ENCODE measurements at places on chromosomes 6 and 20.

- DNase-seq = no peak
Measured at GRCh38 chr6:124888581-124889371, 73.5 kb upstream of the RNF217 start.

DNA sequence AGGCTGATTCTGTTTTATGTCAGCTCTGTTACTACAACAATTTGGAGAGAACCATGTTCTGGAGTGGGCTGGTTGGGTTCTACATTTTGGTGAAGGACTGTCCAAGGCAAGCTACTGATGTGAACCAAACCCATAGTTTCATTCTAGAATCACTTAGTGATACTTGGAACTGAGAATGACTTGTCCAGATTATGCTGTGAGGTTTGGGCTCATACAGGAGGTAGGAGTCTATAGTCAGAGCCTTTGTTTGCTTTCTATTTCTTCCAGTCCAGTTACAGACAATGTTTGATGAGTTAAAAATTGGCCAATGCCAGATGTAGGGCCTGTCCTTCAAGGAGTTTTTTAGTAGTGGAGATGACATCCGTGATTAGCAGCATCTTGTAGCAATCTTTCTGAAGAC lies 97.9 kb downstream of the LRRC1 start:
- no peak for DNase-seq

DNA sequence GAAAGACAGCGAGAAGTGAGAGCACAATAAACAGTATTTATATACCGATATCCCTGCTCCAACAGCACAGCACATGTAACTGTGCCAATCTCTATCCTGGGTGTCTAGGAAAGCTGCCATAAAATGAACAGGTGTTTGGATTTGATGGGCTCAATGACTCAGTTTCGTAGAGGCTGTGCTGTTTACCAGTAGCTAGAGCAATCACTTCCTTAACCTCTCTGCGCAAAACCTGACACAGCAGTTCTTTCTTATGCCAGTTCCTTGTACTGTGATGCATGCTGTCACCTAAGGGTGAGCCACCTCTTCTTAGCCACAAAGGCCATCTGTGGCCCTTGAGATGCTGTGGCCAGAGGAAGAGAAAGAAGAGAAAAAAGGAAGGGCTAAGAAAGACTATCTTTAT lies 59.3 kb downstream of the SHPRH start:
- no peak for DNase-seq

GRCh38 chr6:9455864-9456658 lies 958.8 kb downstream of the TFAP2A start:
- DNase-seq = no peak

DNA sequence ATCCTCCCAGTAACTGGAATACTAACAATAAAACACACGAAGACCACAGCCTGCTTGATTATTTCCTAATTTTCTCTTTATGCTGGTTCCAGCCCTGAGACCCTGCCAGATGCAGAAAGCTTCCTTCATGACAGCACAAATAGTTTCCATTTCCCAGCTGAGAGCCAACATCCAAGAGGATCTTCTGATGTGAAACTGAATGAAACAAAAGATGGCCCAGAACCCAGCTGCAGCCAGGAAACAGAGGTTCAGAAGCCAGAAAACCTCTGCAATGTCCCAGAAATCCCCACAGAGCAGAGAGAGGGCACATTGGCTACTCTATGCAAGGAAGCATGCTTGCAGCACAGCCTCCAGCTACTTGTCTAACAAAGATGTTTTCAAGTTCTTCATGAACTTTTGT lies 61.8 kb upstream of the PLEKHG1 start:
- DNase-seq = no peak

DNA sequence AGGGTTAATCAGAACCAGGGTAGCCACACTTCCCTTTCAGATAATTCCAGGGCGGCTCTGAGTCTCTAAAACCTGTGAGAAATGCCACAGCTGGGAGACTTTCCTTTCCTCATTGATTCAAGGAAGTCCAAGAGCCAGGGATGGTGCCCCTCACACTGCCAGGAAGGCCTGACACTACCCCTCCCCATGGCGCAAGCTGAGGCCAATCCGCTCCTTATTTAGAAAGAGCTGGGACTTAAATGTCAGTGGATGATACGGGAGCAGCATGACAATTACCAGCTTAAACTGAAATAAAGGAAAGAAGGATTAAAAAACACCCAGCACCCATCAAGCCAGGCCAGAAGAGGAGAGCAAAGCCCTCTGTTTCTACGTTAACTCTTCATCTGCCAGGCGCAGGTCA lies 244.4 kb downstream of the LRFN2 start:
- DNase-seq = no peak

DNA sequence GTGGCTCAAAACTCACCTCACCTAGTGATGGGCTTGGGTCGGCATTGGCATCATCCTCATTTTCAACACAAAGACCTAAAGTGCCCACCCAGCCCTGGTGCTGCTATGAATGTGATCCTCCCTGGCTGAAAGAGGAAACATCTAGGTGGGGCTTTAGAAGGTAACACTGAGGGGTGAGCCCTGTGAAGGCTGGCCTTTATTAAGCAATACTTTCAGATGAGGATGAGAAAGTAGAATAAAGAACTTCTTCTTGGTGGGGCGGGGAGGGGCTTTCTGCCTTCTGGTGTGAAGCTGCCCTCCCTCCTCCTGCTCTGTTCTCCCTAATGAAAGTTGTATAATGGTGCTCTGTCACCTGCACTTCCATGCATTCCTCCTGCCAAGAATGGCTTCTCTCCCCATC lies 133.0 kb upstream of the TRAF3IP2 start:
- DNase-seq = no peak

All from stimulated activated naive CD4-positive, alpha-beta T cell (primary cell).